Frontal cortex (tissue), 4 donors: ENCODE measurements at places on chromosomes 3 and 15. TPM values are rescaled to one million over a fixed set of nuclear protein-coding genes. Genes with fewer than 3 reads are reported as not detected.

The LINGO1 gene
- 32.6 TPM for total RNA-seq

The PRKCI gene
- 95.8 TPM for total RNA-seq

The AADACL2 gene
- not detected for total RNA-seq

The CADPS gene
- total RNA-seq, result 270 TPM

The CAND2 gene
- total RNA-seq, result 11.4 TPM

- no peak for DNase-seq
These were observed 101.0 kb upstream of the NMNAT3 start for GRCh38 chr3:139778682-139779233.

DNA sequence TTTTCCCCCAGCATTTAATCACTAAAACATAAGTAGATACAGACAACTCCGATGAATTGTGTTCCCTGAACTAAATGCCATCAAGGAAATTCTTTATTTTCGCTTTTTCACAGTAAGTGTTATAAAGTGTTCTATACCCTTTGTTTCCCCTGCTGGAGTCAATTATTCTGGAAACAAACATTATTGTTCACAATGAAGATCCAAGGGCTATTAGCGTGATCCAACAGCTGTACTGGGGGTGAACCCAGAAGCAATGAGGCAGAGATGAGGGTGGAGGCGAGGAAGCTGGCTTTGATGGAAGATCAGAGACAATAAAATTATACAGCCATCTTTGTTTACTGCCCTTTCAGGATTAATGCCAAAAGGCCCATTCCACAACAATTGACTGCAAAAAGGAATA is 250.3 kb upstream of the IGF1R start:
- DNase-seq, result no peak

- DNase-seq, result no peak
These were observed 453.3 kb downstream of the ROBO1 start for GRCh38 chr3:79314544-79314943.

DNA sequence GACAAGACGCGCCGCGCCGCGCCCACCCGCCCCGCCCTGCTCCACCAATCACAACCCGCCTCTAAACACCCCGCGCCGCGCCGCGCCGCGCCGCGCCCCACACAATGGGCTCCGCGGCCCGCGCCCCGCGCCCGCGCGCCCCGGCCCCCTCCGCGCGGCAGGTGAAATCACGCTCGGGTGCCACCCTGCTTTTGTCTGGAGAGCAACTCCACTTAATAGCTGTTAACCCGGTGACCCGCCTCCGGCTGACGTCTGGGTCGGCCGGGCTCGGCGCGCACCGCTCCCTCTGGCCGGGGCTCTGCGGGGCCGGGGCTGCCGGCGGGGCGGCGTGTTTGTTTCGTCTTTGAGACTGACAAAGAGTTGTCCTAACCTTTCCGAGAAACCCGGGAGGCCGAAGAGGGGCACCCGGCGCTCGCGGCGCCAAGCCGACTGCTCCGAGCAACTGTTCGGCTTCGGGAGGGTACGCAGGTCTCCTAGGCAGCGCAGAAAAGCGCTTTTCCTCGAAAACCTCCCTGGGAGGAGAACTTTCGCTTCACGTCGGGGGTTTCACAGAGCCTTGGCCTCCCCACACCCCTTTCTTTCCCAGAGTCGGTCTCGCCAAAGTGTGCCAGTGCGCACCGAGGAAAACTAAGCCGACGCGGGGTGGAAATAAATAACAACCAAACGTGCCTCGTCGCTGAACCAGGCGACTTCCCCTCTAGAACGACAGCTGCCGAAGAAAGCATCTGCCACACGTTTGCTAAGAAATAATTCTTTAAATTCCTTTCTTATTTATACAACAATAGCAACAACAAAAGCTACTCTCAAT is 518.4 kb downstream of the FOXP1 start:
- DNase-seq, result peak; percentile 80

- DNase-seq, result no peak
These were observed 33.7 kb downstream of the KIF7 start for GRCh38 chr15:89621547-89621946.

DNA sequence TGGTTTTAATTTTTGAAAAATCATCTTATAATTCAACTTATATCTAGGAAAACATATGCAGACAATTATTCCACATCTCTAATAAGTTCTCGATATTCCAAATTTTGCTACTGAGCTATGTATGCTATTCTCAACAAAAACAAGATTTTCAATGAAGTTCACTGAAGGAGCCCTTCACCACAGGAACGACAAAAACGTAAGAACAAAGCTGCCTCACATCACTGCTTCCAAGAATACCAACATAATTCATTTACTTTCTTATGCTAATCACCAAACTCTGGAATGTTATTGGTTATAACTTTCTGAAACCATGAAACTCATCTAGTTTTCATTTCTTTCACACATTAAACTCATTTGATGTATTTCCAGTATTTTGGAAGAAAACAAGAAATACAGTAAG is 49.7 kb downstream of the GNB4 start:
- no peak for DNase-seq

- no peak for DNase-seq
These were observed 94.2 kb upstream of the ACP3 start for GRCh38 chr3:132222868-132223538.
